ENCODE measurements at places on chromosomes 7 and 10.

- no peak for DNase-seq
Measured at GRCh38 chr7:139479620-139480019, 3.9 kb downstream of the KLRG2 start.

- DNase-seq: peak; percentile 64
Measured at GRCh38 chr10:12130237-12130872, 878 bp downstream of the SEC61A2 start.

- DNase-seq: no peak
Measured at GRCh38 chr7:74569501-74570075, 87.9 kb upstream of the GTF2I start.

- DNase-seq: no peak
Measured at GRCh38 chr10:75399461-75400162, 2.0 kb downstream of the ZNF503 start.

GRCh38 chr7:26563406-26563805, 271.7 kb downstream of the SNX10 start:
- DNase-seq: no peak

GRCh38 chr7:138316421-138317043, 143.5 kb upstream of the TRIM24 start:
- no peak for DNase-seq

- peak; percentile 76 for DNase-seq
Measured at GRCh38 chr10:101041252-101041761, 10.3 kb downstream of the SFXN3 start.

- DNase-seq: no peak
Measured at GRCh38 chr7:130299866-130300265, 6.9 kb downstream of the CPA4 start.

GRCh38 chr7:133070562-133070961, 11.3 kb downstream of the CHCHD3 start:
- no peak for DNase-seq

GRCh38 chr7:42247301-42247700, 10.3 kb upstream of the GLI3 start:
- no peak for DNase-seq

GRCh38 chr10:71244431-71245419, 32.4 kb downstream of the UNC5B start:
- no peak for DNase-seq

DNA sequence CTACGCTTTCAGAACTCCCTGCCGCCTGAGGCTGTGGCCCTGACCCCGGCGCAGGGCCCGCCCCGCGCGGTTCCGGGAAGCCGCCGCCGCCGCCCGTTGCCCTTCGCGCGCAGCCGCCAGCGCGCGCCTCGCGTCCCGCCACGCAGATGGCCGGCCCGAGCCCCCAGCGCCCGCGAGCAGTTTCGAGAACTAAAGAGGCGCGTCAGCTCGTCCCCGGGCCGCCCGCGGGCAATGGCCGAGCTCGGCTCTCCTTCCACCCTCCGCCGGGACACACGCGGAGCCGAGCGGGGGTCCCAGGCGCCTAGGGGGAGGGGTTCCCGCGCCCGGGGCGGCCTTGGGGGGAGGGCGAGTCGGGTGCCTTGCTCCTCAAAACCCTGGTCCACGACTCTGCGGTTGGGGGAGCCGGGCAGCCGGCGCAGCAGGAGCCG, 1.8 kb downstream of the HNRNPF start:
- peak; percentile 44 for DNase-seq

GRCh38 chr7:45610019-45610418, 35.9 kb downstream of the ADCY1 start:
- DNase-seq: no peak

- no peak for DNase-seq
Measured at GRCh38 chr10:107487284-107487683, 322.8 kb upstream of the SORCS1 start.

GRCh38 chr7:91287371-91288084, 23.3 kb downstream of the FZD1 start:
- DNase-seq: no peak

DNA sequence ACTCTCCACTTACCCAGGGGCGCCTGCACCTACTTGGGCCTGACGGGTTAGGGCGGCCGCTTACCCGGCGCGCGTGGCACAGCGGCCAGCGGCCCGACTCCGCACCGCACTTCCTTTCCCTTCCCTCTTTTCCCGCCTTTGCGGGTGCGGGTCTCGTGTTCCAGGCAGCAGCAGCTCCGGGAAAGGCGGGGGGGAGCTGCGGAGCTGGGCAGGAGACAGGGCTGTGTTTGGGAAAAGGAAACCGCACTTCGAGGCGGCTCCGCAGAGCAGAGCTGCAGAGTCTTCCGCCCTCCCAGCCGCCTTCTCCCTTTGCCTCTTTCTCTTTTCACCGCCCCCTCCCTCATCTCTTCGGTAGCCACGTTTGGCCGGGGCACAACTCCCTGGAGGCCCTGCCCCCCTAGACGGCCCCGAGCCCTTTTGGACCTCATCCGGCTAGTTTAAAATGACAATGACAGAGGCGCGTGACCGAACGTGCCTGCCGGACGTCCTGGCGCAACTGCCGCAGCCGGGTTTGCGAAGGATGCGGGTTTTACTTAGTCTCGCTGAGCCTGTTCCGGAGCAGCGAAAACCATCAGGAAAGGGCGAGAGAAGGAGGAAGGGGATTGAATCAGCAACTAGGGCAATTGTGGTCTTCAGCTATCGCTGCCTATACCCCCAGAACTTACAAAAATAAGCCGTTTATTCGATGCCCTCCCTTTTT, 7.9 kb upstream of the PAX2 start:
- no peak for DNase-seq
